Fibroblast of upper back skin (primary cell): ENCODE measurements at places on chromosomes 13 and 19.

DNA sequence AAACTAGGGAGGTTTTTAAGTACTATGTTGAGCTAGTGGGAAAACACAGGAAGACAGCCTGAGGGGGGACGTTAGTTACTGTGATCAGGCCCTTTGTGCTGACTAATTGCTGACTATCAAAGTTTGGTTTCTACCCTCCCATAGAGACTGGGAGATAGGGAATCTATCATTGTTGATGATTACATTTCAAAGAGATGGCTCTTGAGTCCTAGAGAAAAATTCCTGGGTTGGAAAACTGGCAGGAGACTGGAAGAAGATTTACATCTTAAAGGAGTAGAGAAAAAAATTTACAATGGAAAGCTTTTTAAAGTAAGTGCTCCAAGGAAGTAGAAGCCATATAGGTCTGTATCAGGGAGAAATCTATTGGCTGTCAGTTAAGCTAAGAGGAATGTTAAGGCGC is 522.0 kb upstream of the KLHL1 start:
- peak; percentile 5 for DNase-seq

GRCh38 chr13:34758628-34759027 is 183.4 kb upstream of the NBEA start:
- no peak for DNase-seq

DNA sequence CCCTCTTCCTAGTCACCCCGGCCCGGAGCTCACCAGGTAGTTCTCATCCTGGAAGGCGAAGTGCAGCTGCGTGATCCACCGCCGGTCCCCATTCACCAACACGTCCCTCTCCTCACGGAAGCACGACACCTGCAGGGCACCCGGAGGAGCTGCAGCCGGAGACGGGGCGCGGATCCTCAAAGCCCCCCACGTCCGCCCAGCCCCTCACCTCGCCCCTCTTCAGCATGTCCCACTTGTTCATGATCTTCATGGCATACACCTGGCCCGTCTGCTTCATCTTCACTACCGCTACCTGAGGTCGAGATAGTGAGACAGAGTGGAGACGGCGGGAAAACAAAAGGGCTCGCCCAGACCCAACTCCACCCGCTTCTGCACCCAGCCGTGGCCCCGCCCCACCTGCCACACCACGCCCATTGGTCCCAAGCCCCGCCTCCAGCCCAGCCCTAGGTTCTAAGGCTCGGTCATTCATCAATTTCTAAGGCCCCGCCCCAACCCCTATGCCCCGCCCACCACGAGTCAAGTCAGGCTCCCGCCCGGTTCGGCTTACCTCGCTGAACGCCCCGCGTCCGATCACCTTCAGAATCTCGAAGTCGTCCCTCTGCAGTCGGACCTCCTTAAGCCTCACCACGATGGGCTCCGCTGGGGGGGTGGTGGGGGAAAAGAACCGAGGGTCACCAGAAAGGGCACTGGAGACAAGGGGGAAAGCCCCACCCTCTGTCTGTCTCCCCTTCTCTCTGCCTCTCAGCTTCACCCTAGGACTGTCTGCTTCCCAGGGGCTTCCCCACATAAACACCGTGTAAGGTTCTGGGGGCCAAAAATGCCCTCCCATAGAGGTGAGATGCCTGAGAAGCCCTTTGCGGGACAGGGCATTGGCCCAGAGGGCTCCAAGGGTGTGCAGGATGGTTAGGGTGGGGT is 2.8 kb downstream of the DMPK start:
- peak; percentile 48 for DNase-seq

DNA sequence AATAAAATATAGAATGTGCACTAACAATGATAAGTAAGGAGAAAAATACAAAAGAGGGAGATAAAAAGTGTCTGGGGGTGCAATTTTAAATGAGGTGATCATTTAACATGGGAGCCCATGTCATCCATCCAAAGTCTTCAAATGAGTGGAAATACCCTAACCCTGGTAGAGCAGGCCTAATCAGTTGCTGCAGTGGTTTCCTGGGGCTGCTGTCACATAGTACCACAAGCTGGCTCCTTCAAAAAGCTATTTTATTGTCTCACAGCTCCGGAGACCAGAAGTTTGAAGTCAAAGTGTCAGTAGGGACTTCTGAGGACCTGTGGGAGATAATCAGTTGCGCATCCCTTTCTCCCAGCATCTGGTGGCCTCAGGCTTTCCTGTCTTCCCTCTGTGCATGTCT is 717.9 kb downstream of the DIAPH3 start:
- no peak for DNase-seq

- DNase-seq: no peak
Measured at GRCh38 chr13:108225440-108225839, 7.2 kb downstream of the ABHD13 start.

DNA sequence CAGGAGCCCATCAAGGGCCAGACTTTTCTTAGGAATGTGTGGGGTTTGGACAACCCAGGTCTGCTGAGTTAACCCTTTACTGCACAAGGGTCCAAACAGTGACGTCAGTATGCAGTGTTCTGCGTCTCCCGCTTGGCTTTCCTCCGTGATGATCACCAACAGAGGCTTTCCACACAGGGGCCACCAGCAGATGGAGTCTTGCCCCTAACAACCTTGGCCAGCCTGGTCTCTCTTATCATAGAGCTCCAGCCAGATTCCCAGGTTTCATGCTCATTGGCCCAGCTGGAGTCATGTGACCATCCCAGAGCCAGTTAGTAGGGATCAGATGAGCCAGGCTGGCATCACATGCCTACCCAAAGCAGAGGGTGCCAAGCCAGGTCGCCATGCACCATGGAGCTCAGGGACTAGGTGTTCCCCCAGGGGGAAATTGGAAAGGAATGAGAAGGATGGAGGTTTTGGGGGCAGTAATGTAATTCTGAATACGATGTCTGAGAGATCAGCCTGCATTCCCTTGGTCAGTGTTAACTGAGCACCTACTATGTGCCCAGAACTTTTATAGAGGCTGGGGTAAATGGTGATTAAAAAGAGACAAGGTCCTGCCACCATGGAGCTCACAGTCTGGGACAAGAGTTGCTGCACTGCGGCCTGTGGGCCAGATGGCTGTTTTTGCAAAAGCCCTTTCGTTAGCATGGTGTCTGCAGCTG is 61.2 kb downstream of the MYH14 start:
- no peak for DNase-seq

- DNase-seq: no peak
Measured at GRCh38 chr19:51417810-51418157, 342 bp upstream of the SIGLEC10 start.

- DNase-seq: no peak
Measured at GRCh38 chr19:11566164-11566563, 7.1 kb upstream of the ELOF1 start.

DNA sequence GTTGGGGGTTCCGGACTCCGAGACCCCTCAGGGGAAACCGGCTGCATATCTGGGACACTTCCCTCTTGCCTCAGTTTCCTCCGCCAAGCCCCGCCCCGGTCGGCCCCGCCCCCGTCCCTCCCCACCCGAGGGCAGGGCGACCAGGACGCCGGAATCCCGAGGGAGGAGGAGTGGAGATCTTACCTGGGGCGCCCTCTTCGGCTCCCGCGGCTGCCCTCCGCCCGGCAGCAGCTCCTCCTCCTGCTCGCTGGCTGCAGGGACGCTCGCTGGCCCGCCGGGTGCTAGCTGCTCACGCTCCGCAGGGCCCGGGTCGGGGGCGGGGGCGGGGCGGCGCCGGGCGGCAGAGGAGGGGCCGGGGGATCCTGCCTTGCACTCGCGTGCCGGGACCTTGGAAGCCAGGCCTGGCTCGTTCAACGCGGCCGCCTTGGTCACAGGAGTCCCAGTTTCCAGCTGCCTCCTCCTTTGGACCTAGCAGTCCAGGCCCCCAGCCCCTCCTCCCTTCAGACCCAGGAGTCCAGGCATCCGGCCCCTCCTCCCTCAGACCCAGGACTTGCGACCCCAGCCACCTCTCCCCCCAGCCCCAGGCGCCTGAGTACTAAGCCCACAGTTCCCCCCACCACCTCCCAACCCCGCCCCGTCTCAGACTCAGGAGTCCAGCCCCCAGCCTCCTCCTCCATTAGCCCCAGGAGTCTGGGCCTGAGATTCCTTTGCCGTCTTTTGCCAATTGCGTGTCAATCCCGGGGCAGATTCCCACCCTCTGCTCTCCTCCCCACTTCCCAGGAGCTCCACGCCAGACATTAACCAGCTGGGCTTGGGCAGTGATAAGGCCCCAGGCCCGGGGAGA is at the start of gene NTF4:
NTF4 (minus strand) TSS at position 51 of the 844 bp plus-strand sequence. CDS start 2,821 bp downstream, outside the sequence.
- peak; percentile 33 for DNase-seq

GRCh38 chr13:41306271-41307145 is 4.6 kb upstream of the NAA16 start:
- peak; percentile 6 for DNase-seq

GRCh38 chr13:51834581-51835171 is 10.3 kb downstream of the TMEM272 start:
- peak; percentile 7 for DNase-seq

DNA sequence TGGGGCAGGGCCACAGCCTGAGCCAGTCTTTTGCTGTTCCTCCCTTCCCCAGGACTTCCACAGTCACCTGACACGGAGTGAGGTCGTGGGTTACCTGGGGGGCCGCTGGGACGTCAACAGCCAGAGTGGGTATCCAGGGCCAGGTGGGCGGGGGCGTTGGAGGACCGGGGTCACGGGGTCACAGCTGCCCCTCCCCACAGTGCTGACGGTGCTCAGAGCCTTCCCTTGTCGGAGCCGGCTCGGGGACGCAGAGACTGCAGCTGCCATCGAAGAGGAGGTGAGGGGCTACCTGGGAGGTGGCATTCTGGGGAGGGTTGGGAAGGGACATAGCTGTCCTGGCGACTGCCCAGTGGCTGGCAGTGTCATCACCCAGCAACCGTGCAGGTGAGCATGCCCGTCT is 11.5 kb downstream of the MPND start:
- no peak for DNase-seq

DNA sequence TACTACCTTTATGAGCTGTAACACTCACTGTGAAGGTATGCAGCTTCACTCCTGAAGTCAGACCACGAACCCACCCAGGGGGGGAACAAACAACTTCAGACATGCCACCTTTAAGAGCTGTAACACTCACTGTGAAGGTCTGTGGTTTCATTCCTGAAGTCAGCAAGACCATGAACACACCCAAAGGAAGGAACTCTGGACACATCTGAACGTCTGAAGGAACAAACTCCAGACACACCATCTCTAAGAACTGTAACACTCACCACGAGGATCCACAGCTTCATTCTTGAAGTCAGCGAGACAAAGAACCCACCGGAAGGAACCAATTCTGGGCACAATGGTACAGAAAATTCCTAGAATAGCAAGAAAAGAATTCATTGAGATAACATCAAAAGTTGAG is 1796.5 kb upstream of the MIR17HG start:
- peak; percentile 54 for DNase-seq

DNA sequence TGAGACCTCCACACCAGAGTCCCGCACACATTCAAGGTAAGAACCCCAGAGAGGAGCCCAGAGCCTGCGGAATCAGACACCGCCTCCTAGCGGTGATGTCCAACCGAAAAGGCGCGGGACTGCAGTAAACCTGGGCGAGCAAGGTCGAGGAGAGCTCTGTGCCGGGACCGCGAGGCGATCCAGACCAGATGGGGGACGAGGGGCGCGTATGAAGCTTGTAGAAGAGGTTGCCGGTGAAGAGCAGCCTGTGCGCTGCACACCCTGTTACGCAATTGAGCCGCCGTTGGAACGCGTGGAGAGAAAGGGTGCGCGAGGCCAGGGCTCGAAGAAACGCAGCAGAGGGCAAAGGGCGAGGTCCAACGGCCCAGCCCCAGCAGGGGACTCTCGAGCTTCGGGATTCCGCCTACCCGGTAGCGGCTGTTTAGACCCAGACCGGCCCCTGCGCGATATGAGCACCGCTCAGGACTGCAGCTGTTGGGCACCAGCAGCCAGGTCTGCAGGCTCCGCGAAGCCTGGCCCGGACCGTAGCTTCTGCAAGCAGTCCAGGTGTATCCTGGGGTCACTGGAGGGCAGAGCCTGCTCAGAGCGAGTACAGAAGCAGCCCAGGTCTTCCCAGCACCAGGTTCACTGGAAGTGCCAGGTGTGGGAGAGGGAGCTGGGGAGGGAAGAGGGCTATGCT is 65.9 kb upstream of the ZNF599 start:
- peak; percentile 0 for DNase-seq

DNA sequence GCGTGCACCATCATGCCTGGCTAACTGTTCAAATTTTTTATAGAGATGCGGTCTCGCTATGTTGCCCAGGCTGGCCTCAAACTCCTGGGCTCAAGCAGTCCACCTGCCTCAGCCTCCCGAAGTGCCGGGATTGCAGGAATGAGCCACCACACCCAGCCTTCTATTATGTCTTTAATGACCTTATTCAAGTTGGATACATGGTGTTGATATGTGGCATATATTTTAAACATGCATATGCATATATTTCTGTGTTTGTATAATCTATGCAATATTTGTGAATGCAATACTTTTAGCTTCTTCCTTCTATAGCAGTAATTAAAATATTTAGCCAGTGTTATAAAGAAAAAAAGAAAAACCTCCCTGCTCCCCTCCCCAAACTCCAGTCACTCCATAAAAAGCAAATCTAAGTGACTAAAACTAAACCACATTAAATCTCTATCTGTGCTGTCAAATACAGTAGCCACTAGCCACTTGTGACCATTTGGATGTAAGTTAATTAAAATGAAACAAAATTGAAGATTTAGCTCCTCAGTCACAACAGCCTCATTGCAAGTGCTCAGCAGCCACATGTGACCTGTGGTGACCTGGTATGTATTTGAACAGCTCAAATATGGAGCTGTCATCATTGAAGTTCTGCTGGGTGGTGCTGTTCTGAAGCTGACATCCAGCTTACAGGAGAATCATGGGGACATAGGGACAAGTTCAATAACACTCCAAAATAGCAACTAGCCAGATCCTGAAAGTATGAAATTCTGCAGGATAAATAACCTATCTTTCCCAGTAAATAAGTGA is 27.4 kb downstream of the FCGBP start:
- DNase-seq: no peak

GRCh38 chr13:107284173-107284572 is 716.2 kb upstream of the ARGLU1 start:
- no peak for DNase-seq

DNA sequence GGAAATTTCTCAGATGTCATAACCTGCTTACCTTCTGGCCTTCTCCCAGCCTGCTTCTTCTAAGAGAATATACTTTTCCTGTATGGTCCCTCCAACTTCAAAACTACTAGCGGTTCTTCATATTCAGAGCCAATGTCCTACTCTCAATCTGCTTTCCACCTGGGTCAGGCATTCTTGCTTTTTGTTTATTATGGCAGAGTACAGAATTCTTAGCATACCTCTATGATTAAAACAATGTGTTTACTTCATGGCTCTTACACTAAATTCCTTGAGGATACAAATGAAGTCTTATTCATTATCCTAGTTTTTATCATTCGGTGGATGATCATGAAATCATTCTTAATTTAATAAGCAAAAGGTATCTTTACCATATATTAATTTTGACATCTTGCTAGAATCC is 484.2 kb upstream of the SLITRK1 start:
- DNase-seq: peak; percentile 77

DNA sequence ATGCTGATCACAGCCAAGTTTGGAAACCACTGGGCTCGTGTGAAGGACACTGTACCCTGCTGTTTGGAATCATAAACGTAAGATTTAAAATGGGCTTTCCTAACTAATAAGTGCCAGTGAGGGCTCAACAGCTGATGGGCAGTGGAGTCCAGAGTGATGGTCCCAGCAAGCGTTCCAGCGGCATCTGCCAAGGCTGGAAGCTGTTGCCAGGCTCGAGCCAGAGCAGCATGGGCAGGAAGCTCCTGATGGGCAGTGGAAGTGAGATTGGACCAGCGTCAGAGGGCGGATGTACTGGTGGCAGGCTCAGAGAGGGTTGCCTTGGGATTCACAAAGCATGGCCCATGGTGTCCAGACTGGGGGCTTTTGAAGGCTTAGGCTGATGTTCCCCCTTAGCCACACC is 30.2 kb downstream of the COL4A2 start:
- no peak for DNase-seq

- DNase-seq: no peak
Measured at GRCh38 chr19:31372246-31372781, 23.1 kb upstream of the TSHZ3 start.
